ENCODE measurements at places on chromosomes 2 and 18. TPM values are rescaled to one million over a fixed set of nuclear protein-coding genes. Genes with fewer than 3 reads are reported as not detected.

The EPHA4 gene
- 42.2 TPM for total RNA-seq

GRCh38 chr2:82667491-82667890 lies 1791.6 kb downstream of the SUCLG1 start:
- DNase-seq = no peak

DNA sequence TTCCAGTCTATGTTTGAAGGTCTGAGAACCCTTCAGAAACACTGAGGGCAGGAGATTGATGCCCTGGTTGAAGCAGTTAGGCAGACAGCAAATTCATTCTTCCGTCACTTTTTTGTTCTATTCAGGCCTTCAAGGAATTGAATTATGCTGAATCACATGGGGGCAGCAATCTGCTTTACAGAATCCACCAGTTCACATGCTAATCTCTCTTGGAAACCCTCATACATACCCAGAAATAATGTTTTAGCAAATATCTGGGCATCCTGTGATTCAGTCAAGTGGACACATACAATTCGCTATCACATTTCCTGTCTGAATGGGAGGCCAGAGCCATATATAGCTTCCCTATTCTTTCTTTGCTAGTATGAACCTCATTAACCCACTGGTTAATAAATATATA lies 301.4 kb upstream of the CNTNAP5 start:
- DNase-seq = peak; percentile 0

DNA sequence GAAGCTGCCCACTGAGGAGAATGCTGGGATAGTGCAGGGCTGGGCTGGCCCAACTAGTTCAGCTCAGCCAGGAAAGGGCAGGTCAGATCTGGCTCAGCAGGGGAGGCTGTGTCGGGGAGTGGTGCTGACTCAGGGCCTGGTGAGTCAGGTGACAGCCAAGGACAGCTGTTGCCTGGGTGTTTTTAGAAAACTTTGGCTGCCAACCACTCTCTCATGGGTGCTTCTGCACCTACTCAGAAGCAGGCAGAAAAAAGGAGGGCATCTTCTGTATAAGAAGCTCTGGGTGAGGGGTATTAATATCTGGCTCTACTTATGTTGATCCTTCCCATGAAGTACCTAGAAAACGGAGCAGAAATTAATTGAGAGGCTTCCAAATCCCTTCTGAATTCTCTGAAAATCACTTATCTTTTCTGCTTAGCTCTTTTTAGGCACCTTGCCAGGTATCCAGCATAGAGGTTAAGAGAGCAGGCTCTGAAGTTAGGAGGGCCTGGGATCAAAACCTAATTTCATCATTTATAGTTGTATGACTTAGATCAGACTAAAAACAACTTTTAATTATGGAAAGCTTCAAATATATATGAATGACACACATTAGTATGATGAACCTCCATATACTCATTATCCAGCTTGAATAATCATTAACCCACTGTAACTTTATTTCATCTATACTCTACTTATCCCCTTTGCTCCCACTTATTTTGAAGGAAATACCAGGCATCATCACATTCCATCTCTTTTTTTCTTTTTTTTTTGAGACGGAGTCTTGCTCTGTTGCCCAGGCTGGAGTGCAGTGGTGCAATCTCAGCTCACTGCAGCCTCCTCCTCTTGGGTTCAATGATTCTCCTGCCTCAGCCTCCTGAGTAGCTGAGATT lies 15.5 kb upstream of the RAB10 start:
- DNase-seq = peak; percentile 96

DNA sequence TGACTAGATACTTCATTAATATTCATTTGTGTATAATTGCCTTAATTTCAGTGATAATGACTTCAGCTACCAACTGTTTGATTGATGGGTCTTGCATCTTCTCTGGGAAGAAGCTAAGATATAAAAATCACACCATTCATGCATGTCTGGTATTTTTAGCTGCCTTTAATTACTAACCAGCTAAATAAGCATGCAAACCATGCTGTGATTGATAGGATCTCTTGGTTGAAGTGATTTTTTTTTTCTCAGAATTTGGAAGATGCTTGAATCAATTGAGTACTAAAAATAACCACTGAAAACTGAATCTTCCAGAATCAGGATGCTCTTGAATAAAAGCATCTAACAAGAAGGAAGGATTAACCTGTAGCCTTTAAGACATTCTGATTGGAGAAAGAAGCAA lies 668.8 kb downstream of the TDRD15 start:
- DNase-seq = no peak

DNA sequence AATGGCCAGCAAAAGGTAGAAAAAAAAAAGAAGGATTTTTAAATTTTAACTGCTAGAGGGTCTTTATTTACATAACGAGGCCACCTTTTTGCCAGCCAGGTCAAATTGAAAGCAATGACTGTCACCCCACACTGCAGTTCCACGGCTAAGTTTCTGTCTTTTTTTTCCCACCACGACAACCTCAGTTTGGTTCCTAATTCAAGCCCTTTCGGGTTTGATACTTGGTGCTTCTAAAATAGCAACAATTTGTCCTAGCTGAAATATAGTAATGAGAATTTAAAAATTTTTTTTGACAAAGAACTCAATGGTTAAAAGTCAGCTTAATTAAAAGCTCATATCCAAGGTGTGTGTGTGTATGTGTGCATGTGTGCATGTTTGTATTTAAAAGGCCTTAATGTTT lies 16.4 kb upstream of the NMS start:
- no peak for DNase-seq

DNA sequence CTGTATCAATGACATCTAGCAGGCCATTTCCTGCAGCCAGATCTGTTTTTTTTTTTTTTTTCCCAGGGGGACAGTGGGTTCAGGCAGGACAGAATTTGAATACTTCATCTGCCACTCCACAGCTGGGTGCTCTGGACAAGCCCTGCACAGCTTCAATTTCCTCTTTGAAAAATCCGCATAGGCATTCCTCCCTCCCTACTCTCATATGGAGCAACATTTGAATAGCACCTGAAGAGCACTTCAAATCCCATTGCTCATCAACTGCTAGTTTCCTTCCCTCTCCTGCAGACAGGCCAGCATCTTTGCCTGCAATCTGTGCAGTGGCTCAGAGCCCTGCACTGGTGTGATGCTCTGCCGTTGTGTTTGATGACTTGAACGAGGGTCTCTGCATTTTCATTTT lies 326.3 kb downstream of the TSN start:
- no peak for DNase-seq

DNA sequence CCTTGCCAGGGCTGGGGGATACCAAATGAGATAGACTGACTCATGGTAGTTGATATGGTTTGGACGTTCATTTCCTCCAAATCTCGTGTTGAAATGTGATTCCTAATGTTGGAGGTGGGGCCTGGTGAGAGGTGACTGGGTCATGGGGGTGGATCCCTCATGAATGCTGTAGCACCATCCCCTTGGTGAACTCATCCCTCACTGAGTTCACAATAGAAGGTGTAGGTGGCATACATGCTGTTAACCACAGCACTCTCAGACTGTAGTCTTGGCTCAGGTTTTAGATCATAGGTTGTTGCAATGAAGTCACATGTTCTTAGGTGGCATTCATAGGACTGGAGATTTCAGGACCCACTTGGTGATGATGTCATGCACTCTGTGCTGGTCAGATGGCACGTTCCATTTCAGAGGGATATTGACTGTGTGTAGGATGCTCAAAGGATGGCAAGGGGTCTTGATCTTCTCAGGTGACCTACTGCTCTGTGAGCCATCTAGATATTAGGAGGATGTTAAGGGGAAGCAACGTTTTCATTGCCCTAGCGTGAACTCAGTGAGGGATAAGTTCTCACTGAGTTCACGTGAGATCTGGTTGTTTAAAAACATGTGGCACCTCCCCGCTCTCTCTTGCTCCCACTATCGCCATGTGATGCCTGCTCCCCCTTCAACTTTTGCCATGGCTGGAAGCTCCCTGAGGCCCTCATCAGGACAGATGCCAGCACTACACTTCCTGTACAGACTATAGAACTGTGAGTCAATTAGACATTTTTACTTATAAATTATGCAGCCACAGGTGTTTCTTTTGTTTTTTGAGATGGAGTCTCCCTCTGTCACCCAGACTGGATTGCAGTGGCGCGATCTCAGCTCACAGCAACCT lies 73.8 kb upstream of the ACAA2 start:
- peak; percentile 9 for DNase-seq

The TUBA4B gene
- not detected for total RNA-seq

GRCh38 chr18:23226930-23227725 lies 91.8 kb downstream of the CABLES1 start:
- peak; percentile 88 for DNase-seq

- peak; percentile 68 for DNase-seq
Measured at GRCh38 chr2:27370816-27371620, 602 bp downstream of the SNX17 start.

The ZNF892 gene
- 1.9 TPM for total RNA-seq

Measured in GM23248 (cell line).